ENCODE measurements at places on chromosomes 6 and 20. TPM values are rescaled to one million over a fixed set of nuclear protein-coding genes. Genes with fewer than 3 reads are reported as not detected.

Gene OR2W1
- total RNA-seq, result not detected

GRCh38 chr6:44779130-44779826 is 391.8 kb downstream of the CDC5L start:
- H3K4me3 ChIP-seq, result no peak overlapping the region
- no peaks in the 10 kb centered on the region for H3K36me3 ChIP-seq
- H3K27me3 ChIP-seq, result no peaks in the 10 kb centered on the region
- DNase-seq, result no peak
- no peaks in the 10 kb centered on the region for H3K4me1 ChIP-seq
- H3K27ac ChIP-seq, result no peak overlapping the region

DNA sequence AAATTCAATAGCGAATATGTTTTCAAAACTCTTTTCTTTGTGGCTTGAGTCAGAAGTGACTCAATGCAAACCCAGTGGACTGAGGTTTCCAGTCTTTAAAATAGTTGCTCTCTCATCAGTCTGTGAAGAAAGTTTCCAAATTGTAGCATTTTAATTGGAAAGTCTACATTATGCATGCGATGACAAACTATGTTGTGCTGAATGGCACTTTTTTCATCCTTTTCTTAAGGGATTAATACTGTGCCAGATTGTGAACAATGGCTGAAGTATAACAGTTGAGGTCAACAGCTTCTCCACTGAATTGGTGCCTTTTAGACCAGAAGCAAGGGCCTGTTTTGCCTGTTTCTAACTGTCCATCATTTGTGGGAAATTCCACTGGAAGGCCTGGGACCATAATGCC is 377.1 kb downstream of the BTBD9 start:
- H3K27me3 ChIP-seq, result no peaks in the 10 kb centered on the region
- no peaks in the 10 kb centered on the region for H3K36me3 ChIP-seq
- H3K27ac ChIP-seq, result peak overlapping the region; percentile 61
- H3K4me1 ChIP-seq, result no peaks in the 10 kb centered on the region
- no peak for DNase-seq

DNA sequence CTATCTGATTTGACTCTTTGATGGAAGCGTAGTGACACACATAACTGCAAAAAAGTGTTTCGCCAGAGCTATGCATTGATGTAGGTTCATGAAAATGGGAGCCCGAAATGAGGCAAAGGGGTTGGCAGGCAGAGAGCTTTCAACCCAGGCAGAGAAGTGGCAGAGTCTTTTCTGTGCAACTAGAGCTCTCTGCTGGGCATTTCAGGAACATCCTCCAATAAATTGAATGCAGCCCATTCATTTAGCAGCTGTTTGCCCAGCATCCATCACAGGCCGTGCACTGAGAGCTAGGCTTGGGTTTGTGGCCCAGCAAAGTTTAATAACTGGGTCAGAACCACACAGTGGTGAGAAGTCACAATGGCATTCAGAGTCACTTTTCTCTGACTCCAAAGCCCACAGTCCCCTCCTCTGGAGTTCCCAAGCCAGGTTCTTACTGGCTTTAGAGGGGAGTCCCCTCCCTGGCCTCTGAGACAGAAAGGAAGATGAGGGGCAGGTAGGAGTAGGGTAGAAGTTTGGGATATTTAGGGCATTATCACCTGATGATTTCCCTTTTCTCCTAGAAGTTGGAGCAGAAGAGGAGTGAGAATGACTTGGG is 31.8 kb upstream of the ELMO2 start:
- H3K27me3 ChIP-seq, result no peaks in the 10 kb centered on the region
- no peaks in the 10 kb centered on the region for H3K36me3 ChIP-seq
- no peaks in the 10 kb centered on the region for H3K4me1 ChIP-seq
- H3K27ac ChIP-seq, result no peak overlapping the region

DNA sequence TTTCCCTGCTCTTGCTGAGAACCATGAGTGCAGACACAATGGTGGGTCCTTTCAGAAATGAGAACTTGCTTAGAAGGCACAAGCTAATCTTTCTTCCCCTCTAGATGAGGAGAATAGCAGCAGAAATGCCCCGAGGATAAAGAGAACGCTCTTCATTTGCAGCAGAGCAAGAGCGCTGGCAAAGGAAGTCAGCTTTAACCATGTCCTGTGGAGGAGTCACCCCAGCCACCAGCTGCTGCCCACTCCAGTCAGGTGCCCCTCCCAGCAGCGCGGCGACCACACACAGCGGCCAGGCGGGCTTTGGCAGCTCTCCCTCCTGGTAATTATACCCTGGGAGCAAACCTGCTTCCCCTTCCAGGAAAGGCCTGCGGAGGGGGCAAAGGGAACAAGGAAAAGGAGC is 42.4 kb upstream of the EMILIN3 start:
- no peak overlapping the region for H3K4me3 ChIP-seq
- DNase-seq, result no peak
- no peaks in the 10 kb centered on the region for H3K27me3 ChIP-seq
- H3K27ac ChIP-seq, result peak overlapping the region; percentile 54
- H3K36me3 ChIP-seq, result peaks cover 62% of the 10 kb centered on the region

DNA sequence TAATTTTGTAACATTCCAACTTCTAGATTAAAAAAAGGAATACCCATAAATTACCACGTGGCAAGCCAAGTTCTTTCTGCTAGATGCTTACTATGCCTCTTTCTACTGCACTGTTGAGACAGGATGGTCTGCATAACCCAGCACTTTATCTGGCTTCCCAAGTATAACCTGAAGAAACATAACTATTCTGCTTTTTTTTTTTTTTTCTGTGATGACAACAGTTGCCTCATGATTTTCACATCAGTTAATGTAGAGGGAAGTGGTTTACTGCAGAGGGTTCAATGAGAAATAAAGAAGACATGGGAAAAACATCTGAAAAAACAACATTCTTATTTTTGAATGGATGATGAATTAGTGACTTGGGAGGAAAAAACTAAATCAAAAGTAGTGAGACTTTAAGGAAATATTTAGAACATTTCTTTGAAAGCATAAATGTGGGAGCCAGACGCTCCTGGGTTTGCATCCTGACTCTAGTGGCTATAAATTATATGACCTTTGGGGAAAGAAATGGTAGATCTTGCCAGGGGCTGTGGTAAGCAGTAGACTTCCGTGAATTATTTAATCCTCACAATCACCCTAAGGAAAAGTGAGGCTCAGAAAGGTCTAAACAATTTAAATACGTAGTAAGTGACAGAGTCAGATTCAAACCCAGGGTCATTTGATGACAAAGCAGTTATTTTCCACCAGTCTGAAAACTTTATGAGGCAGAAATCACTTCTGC is 230.7 kb downstream of the PHACTR1 start:
- H3K27me3 ChIP-seq, result no peaks in the 10 kb centered on the region
- no peaks in the 10 kb centered on the region for H3K36me3 ChIP-seq
- H3K4me3 ChIP-seq, result no peak overlapping the region
- peaks cover 7% of the 10 kb centered on the region for H3K4me1 ChIP-seq
- no peak for DNase-seq

Data from spinal cord (tissue), 10 donors.